ENCODE measurements at places on chromosomes 2 and 18.

DNA sequence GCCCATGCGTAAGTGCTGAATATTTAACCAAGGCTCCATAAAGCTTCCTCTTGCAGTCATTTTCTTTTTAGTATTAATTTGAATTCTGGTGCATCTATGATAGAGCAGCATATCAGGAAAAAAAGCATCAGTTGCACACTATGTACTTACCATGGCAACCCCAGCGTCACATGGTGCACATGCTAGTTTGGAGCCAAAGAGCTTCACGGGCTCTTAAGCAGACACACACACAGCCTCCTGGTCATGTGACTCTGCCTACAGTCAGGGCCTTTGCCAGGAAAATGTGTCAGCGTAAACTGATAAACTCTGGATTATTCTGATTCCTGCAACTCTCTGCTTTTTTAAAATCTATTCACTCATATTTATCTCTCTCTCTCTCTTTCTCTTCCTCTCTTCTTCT, 30.2 kb downstream of the NYAP2 start:
- no peak for DNase-seq

GRCh38 chr2:120764991-120765677, 29.5 kb downstream of the GLI2 start:
- DNase-seq = no peak

DNA sequence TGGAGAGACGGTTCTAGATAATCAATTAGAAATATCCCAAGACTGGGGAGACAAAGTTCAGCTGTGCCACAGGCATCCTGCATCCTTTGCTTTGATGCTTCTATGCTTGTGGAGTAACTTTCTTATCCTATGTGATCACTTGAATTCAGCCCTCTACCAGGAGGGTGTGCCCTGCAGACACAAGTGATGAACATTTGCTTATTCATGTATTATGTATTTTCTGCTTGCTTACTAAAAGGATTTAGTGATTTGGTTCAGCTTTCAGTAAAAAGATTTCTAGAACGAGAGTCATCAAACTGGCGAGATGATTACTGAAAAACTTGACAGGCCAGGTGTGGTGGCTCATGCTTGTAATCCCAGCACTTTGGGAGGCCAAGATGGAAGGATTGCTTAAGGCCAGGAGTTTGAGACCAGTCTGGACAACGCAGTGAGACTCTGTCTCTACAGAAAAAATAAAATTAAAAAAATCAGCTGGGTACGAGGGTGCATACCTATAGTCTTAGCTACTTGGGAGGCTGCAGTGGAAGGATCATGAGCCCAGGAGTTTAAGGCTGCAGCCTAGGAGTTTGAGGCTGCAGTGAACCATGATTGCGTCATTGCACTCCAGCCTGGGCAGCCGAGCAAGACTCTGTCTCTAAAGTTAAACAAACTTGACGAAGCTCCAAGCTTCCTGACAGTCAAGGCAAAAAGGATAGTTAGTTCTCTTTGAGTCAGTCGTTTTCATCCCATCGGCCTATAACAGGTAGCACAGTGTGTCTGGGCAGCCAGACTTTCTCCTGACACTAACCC, 13.3 kb downstream of the HK2 start:
- no peak for DNase-seq

DNA sequence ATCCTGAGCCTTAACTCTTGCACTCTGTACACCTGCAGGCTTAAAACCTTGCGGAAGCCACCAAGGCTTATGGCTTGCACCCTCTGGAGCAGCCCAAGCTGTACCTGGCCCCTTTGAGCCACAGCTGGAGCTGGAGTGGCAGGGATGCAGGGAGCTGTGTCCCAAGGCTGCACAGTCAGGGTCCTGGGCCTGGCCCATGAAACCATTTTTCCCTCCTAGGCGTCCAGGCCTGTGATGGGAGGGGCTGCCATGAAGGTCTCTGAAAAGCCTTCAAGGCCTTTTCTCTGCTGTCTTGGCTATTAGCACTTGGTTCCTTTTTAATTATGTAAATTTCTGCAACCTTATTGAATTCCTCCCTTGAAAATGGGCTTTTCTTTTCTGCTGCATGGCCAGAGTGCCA, 56.4 kb downstream of the FAM124B start:
- DNase-seq = no peak

DNA sequence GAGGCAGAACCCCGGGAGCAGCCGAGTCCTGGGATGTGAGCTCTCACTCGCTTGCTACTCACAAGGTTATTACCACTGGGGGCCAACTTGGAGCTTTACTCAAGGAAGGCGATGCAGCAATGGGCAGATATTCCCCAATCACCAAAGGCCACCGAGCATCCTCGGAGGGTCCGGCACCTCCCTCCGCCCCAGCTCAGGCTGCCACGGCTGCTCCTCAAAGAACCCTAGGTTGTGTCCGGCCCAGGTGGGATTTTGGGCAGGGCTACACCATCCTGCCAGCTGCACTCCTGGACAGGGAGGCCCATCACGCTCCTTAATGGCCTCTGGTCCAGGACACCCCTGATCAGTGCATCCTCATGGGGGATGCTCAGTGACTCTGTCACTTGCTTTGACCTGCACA, 24.8 kb downstream of the FBLN7 start:
- no peak for DNase-seq

DNA sequence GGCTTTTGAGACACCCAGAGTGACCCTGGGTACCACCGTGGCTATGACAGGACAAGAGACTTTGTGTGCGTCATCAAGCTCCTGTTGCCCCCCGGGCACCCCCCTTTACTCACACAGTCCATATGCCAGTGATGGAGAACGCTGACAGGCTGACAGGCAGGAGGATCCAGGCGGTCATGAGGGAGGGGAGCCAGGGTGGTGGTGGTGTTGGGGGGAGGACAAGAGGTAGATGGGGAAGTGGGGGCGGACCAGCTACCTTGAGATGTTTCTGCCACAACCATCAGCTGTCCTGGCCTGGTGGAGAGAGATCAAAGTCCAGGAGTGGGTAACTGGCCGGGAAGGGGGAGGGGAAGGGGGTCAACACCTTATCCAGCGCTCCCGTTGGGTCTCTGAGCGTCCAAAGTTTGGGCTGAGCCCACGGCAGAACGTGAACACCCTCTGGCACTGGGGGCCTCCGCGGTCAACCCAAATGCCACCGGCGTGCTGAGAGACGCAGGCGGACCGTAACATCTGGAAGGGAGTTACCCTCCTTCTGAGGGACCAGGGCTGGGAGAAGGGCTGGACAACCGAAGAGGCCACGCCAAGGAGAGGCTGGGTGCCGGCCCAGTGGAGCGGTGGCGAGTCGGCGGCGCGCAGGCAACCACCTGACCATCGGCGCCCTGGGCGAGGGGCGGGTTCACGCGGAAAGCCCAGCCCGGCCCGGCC, 575 bp downstream of the TMEM150A start:
- DNase-seq = no peak

DNA sequence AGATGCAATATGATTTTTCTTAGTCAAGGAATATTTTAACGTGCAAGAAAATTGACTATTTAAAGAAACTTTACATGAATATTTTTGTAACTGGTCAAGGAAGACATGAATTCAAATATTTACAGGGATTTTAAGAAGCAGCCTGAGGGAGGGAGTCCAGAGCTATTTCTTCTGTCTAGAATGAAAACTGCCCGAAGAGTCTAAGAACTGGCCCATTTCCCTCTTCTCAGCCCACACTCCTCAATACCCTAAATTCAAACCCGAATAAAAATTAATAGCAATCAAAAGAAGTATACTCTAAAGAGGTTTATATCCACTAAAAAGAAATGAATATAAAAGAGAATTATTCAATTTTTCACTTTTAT, 6.5 kb upstream of the NDUFV2 start:
- no peak for DNase-seq

DNA sequence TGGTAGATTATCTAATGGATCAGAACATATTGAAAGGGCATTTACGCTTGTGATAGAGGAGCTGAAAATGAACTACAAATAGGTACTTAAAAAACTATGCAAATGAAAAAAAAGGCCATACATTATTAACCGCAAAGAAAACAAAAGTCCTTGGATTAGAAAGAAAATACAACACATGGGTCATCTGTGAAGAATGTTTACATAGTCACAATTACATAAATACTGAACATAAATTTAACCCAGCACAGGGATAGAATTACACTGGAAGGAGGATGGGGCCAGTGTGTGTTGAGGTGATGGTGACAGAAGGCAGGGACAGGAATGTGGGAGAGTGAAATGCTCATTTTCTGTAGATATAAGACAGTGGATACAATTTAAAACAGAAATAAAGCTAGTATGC, 6.6 kb downstream of the NTSR2 start:
- no peak for DNase-seq

GRCh38 chr18:6732952-6733351, 3.4 kb downstream of the ARHGAP28 start:
- DNase-seq = no peak

Data from CD4-positive, alpha-beta T cell treated with Interleukin-4 for 1 hour (primary cell).